EH (cell line): ENCODE measurements at places on chromosomes 16 and 17.
A peak's percentile ranks its signal among the peaks of the same experiment; 100 is the strongest.

- DNase-seq: peak; percentile 48
These were observed 163.5 kb downstream of the CCT6B start for GRCh38 chr17:34797720-34798119.

DNA sequence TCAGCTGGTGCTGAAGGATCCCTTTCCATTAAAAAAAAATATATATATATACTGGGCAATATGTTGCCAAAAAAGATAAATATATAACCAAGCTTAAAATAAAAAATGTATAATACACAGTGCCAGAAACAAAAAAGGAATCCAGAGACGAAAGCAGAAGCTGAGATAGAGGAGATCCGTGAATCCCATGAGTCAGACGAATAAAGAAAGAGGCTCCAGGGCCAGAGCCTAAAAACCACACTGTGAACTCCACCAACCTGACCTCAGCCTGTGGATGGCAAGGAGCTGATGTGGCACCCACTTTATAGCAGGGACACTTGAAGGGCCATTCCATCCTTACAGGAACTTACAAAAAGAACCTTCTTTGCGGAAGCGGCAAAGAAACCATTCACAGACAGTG lies 34.8 kb downstream of the PITPNM3 start:
- DNase-seq: no peak

- DNase-seq: peak; percentile 99
These were observed at the start of gene ODAD4 for GRCh38 chr17:41930009-41930832. ODAD4 (plus strand) TSS chr17:41930617; CDS start chr17:41930724, 107 bp downstream.

GRCh38 chr17:62629556-62630364 lies 2.3 kb downstream of the MRC2 start:
- peak; percentile 34 for DNase-seq

DNA sequence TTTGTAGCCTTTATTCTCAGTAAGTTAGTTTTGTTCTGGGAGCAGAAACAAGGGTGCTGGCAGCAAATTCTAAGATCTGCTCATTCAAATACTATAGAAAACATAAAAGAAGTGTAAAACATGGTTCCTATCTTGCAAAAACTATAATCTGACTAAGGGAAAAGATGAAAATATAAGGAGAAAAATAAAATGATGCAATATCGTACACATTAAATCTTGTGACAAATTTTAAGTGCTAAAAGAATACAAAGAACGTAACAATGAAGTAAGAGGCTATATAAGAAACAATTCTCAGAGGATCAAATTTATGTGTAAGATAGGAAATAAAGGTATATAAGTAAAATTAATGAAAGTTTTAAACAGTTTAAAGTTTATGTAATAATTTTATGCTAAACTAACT lies 224.6 kb downstream of the CEP112 start:
- no peak for DNase-seq

- DNase-seq: peak; percentile 38
These were observed 810.6 kb downstream of the CDH11 start for GRCh38 chr16:64311241-64311640.

DNA sequence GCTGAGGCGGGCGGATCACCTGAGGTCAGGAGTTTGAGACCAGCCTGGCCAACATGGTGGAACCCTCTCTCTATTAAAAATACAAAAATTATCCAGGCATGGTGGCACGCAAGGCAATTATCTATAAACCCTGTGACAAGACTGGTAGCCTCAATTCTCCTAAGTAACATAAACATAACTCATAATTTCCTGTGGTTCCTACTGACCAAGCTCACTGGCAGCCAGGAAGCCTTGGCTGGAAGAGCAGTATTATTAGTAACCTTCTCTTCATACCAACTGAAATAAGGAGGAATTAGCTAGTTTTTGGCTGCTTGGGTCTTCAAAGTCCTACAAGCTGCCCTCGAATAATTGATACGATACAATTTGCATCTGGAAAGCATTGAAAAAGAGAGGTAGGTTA lies 31.6 kb upstream of the LRRC37A3 start:
- DNase-seq: peak; percentile 36

DNA sequence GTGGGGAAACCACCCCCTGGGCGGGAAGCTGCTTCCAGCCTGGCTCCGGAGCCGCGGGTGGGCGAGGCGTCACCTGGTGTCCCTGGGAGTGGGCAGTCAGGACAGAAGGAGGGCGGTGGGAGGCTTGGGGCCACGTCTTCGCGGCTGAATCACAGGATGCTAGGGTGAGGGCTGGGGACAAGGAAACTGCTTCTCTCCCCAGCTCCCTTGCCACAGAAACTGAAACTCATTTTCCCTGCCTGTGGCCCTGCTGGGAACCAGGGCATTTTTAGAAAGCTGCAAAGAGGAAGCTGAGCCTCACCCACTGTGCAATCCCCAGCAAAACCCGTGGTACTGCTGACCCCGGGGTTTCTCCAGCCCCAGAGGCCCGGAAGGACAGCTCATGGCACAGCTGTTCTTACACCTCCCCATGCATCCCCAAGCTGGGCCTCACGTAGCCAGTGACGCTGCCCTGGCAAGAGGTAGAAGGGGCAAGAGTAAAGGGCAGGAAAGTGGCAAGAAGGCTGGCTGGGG lies 8.2 kb downstream of the RHBDF2 start:
- DNase-seq: peak; percentile 90
